Activated effector memory CD4-positive, alpha-beta T cell treated with Interleukin-2 at 50 U/mL for 16 hours (primary cell): ENCODE measurements at places on chromosomes 3 and 15.

GRCh38 chr15:42121682-42122081, 27.3 kb upstream of the PLA2G4D start:
- no peak for DNase-seq

DNA sequence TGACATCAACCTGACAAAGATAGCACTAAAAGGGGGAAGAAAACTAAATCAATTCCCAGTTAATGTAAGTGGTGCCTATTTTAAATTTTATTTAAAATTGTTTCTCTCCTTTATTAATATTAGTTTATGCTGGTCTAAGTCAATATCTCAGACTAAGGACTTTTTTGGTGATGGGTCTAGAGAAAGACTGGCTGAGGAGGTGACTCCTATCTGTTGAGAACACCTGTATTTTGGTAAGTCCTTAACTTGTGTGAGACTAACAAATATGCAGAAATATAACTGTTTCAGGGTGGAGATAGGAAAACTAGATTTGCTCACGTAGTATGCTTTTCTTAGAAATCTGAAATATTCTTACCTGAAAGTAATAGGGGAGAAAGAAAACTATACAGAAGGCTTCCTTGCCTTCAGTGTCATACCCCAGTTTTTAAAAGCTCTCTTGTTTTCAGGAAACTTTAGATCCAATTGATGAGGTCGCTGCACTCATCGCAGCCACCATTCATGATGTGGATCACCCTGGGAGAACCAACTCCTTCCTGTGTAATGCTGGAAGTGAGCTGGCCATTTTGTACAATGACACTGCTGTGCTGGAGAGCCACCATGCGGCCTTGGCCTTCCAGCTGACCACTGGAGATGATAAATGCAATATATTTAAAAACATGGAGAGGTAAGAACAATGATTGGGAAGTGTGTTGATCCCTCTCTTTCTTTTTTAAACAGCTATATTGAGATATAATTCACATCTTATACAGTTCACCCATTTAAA, 138.9 kb downstream of the PDE8A start:
- no peak for DNase-seq

DNA sequence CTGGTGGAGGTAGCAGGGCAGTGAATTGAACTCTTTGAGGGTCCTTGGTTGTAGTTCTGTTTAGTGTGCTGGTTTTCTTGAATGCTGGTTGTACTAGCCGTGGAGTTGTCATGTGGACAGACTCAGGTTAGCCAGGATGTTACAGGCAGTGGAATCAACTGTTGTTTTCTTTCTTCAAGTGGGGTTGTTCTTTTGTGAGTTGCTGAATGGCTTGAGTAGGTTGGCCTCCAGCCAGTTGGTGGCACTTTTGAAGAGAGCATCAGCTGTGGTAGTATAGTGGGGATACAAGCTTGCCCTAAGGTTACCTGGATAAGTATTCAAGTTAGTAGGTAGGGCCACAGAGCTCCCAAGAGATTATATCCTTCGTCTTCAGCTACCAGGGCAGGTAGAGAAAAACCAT, 31.8 kb upstream of the RARB start:
- DNase-seq: no peak

- DNase-seq: no peak
These were observed 36.4 kb downstream of the MECOM start for GRCh38 chr3:169627073-169627472.

DNA sequence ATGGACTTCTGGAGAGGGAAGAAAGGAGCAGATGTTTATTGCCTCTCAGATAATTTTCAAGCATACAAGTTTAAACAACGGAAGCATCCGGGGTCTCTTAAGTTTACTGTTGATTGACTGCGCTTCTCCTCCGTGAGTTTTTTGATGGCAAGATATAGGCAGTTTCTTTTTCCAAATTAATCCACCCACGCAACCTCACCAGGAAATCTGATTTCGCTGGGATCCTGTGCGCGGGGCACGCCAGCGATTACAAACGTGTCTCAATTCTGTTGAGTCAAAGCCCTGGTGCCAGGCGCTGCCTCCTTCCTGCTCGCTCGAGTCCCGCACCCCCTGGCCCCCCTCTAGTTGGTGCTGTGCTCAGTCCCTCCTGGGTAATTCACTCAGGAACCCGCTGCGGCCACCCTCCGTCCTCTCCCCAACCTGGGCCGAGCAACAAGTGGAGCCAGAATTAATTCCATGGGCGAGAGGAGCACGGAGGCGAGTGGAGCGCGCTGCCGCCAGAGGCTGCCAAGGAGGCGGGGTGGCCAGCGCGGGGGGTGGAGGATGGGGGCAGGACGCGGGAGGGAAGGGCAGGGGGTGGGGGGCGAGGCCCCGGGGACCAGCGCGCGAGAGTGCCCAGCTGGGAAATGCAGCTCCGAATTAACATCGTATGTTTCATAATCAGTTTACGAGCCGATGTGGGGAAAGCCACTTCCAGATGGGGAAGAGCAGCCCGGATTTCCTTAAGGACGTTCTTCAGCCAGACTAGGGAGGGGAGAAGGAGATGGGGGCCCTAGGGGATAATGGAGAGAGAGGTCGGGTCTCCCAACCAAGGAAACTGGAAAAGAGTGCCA, 6.0 kb downstream of the WNT5A start:
- DNase-seq: no peak

- no peak for DNase-seq
These were observed 551.2 kb upstream of the CCDC54 start for GRCh38 chr3:106825962-106826605.

DNA sequence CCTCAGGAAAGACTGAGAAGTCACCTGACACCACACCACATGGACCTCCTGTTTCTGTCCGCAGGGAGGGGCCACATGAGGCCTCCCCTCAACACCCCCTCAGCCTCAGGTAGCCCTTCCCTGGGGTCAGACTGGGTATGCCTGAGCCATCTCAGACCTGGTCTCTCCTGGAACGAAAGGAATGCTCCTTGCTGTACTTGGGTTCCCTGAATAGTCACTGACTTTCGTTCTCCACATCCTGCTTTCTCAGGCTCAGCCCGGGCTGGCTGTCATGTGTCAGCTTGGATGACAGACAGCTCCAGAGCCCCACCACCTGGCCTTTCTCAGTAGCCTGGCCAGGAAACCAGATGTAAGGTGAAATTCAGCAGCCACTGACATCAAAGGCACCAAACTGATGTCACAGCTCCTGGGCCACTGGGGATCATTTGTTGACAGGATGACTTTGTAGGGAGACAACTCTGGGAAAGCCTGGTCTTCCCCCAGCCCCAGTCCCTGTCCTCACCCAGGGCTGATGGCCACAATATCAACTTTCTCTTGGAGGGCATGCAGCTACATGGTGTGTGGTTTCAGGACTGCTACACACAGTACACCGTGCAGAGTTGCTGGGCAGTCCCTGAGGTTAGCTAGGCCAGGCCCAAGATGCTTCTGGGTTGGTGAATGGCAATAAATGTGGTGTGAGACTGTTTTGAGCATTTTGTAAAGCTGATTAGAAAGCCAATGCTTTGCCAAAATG, 141.4 kb upstream of the MRPS22 start:
- DNase-seq: no peak

- DNase-seq: no peak
These were observed 318.5 kb upstream of the ADAMTS9 start for GRCh38 chr3:65006300-65006739.
